ENCODE measurements at places on chromosomes 11 and 22.

- DNase-seq = no peak
Measured at GRCh38 chr11:18798799-18799469, 7.3 kb upstream of the PTPN5 start.

DNA sequence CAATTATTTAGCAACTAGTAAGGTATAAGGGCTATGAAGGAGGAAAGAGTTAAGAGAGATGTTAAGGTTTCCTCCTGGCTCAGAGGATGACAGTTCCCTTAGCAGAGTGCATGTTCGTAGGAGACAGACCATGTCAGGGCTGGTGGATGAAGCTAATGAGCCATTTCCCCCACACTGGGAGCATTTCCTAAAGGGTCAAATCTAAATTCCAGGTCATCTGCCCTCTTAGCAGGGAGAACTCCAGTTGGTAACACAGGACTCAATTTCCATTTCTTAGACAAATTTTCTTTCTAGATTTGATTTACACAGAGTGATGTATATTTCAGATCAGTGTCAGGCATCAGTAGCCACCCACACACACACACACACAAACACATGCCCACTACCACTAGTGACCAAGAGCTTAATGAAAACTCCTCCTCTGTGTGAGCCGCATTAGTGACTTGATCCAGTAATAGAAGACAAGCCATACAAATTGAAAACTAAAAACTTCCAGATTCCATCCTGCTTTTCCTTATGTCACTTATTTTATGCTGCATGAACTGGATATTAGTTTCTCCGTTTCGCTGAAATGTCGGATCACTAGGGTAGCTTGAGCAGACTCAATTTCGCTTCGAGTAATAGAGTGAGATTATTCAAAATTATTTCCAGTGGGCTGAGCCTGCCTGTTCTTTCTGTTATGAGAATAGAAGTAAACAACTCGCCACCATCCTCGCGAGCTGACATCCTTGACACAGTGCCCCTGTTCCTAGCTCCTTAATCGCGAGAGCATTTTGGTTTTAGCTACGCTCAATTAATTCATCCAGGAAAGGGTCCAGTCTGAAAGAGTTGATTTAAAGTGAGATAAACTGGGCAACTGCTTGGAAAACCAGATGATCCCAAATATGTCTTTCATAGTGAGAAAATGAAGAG lies 582.6 kb downstream of the SOX6 start:
- no peak for DNase-seq

GRCh38 chr11:124415356-124415923 lies 9.2 kb downstream of the OR8B4 start:
- peak; percentile 31 for DNase-seq

GRCh38 chr22:45812910-45813309 lies 141.3 kb downstream of the ATXN10 start:
- no peak for DNase-seq

DNA sequence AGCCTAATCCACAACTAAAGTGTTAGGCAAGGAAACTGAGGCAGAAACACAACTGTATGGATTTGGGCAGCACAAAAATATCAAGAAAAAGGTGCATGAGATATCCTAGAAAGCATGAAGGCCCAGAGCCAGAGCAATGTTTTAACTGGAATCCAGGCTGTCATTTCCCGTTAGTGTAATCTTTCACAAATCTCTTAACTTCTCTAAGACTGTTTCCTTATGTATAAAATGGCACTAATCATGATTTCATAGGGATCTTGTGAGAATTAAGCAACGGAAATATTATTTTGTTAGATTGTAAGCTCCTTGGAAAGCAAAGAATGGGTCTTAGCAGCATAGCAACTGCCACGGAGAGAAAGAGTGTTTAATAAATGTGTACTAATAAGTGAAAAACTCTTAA lies 14.7 kb upstream of the SYTL2 start:
- DNase-seq = no peak

- no peak for DNase-seq
Measured at GRCh38 chr11:19805827-19806226, 93.2 kb downstream of the NAV2 start.

DNA sequence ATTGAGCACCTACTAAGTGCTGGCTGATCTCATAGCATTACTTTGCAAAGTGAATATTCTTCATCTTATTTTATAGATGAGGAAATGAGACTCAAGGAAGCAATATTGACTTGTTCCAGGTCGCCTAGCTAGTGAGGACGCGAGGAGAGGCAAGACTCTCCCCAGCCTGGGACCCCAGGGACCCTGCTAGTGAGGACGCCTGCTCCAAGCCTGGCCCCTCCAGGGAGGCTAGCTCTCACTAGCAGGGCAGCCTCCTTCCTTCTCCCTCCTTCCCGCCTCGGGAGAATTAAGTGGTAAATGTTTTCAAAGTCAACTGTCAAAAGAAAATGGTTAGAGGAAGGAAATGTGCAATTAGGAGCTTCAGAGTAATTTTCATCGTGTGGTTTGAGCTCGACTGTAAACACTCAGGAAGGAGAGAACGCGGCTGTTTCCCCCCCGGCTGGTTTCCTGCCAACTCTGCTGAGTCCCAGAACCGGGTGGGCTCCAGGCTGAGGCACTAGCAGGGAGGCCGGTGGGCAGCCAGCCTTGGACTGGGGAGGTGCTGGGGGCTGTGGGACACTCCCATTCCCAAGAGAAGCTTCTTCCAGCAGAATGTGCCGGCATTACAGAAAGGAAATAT lies 17.9 kb downstream of the MYEOV start:
- DNase-seq = no peak

DNA sequence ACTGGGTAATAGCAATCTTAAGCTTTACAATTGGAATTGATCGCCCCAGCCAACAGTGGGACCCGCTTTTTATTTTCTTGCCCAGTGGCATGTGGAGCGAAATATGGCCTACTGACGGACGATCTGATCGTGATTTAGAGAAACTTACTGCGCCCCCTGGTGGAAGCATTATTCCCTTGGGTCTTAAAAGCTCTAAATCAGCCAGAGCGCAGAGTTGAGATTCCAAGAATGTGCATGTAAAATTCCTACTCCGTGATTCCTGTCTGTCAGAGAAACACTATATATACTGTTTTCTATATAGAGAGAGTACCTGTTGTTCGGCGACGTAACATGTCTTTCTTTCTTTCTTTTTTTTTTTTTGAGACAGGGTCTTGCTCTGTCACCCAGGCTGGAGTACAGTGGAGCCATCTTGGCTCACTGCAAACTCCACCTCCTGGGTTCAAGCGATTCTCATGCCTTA lies 3.7 kb upstream of the DPF2 start:
- peak; percentile 97 for DNase-seq

DNA sequence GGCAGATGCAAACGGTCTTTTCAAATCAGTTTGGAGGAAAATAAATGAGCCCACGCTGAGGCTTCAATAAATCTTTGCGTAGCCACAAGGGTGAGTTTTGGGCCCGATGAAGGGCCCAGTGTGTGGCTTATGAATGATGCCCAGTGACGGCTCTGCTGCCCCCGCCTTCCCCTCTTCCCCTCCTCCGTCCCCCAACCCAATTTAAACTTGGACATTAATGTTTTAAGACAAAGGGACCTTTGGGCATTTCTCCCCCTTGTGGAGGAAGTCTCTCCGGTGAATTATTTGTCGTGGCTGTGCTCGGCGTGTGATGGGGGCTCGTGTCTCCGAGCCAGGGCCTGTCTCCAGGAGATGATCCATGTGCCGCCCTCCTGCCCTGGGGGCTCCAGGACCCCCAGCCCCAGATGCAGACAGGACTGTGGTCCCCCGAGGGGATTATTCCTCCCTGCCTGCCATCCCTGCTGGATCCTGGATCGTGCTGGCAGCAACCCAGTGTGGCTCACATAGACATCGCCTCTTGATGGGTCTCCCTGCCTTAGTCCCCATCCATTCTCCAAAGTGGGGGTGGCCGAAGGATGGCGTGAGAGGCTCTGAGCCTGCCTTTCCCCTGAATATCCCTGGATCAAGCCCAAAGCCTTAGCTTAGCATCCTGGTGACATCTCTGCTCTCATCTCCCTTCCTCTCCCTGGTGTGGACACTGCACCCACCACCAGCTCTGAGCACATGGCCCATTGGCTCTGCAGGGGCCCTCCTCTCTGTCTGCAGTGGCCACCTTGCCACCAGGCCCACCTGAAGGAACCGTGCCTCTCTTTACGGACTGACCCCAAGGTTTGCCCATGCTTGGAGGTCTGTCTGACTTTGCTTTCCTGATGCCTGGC lies 56.4 kb downstream of the SMIM38 start:
- no peak for DNase-seq

DNA sequence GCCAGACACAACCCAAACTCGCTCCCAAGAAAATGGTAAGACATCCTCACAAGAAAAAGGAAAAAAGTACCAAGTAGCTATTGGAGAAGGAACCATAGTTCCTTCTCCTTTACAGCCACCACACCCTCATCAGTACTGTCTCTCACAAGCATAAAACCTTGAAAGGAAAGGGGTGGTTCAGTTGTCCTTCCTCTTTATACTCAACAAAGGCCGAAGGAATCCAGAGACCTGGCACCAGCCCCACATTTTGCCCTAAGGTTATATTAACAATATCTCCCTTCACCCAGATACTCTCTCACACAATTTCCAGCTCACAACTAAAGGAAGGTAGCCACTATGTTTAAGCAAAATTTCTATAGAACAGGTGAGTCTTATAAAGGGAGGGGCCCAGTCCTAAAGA lies 8.5 kb downstream of the FHIP1B start:
- DNase-seq = peak; percentile 37

- DNase-seq = no peak
Measured at GRCh38 chr11:95501761-95502266, 270.8 kb upstream of the SESN3 start.

DNA sequence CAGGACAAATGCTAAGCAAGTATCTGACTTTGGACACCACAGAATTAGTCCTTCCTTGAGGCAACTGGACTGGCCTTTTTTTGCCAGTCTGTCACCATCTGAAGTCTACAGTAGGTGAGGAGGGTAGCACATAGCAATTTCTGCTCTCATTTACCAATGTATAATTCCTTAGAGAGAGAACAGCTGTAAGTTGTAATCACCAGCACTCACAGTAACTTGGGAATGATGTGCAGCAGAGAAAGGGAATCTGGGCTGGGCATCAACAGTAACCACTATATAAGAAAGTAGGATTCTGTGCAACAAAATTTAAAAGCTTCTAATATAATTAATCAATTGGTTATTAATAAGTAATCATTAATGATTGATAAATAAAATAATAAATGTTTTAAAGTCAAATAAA lies 86.3 kb upstream of the FAT3 start:
- DNase-seq = no peak

DNA sequence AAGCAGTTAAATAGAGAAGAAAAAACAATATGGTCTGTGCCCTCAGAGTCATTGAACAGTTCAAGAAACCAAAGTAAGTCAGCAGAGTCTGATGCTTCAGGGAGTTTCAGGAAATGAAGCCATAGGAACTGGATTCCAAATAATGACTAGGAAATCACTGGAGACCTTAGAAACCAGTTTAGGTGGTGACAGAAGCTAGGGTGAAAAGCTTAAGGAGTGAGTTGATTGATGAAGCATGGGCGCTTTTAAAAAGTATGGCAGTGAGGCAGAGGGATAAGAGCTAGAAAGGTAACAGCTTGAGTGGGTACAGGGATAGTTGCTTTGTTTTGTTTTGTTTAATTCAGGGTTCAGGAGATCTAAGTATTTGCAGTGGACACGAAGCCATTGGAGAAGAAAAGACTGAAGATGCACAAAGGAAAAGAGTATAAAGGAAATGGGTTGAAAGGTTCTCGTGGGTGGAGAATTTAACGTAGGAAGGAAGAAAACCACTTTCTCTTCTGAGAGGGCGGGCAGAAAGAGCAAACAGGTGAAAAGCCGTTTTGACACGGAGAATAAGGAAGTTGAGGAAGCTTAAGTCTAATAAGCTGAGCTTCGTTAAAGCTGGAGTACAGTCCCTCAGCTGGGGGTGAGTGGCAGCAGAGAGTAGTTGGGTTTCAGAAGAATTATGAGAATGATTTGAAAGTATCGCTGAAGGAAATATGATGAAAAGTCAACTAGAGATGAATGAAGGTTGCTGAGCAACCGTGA lies 14.8 kb downstream of the SGSM3 start:
- DNase-seq = peak; percentile 36

DNA sequence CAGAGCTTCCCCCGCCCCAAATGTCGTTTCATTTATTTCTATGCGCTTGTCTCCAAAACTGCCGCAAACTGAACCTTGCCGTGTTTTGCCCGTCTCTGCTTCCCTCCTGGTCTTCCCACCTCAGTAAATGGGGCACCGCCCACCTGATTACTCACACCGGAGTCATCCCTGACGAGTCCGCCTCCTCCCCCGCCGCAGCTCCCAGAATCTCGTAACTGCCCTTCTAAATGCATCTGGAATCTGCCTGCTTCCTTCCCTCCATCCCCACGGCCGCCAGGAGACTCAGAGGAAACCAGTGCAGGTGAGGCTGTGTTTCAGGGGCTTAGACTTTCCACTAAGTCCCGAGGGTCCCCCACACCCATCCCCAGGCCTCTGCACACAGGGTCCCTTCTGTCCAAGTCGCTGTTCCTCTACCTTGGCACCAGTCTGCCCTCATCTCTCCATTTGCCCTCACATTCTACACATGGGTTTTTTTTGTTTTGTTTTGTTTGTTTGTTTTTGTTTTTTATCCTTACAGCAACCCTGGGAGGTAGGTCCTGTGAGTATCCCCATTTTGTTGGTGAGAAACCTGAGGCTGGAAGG lies 62.6 kb upstream of the PHF21B start:
- DNase-seq = no peak

GRCh38 chr11:61392981-61393595 lies 701 bp downstream of the TMEM216 start:
- no peak for DNase-seq

DNA sequence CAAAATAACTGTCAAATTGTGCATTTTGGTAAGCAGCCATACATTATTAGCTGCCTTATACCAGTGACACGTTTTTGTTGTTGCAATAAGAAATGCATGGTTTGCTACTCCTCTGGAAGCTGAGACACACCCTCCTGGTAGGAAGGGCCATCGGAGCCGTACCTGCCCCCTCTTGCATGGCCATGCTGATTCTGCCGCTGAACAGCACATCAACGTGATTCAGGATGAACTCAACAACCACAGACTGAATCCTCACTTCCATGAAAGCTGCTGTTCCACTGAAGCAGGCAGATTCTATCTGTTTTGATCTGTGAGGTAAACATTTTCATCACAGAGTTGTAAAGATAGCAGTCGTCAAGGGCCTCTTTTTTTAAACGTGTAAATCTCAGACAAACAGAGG lies 38.6 kb upstream of the TP53AIP1 start:
- no peak for DNase-seq

- no peak for DNase-seq
Measured at GRCh38 chr11:121644187-121644512, 191.4 kb upstream of the SORL1-AS1 start.

Measured in suppressor macrophage treated with lipopolysaccharide for 4 hours (primary cell).